Ovary (tissue), 10 donors: ENCODE measurements at places on chromosomes 2 and 18.

GRCh38 chr18:51092117-51092516 is 62.1 kb downstream of the SMAD4 start:
- no peak for DNase-seq

DNA sequence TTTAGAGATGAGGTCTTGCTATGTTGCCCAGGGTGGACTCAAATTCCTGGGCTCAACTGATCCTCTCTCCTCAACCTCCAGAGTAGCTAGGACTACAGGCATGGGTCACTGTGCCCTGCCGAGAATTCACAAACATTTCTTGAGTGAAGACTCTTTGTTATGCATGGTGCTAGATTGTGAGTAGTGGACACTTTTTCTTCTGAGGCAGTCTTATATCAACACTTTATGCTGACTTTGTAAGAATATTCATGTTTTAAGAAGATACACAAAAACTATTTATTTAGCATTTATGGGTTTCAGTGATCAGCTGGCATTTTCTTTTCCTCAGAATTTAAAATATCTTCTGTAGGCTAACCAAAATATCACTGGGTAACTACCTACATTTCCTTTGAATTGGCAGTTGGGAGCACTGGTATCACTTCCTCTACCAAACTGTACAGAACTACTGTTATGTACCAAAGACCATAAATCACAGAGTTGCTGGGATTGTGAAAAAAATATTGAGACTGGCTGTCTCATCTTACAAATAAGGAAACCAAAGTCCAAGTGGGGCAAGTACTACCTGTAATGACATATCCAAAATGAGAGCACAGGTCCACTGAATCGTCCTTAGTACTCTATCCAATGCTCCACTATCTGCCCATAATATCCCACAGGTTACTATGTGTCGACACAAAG is 34.0 kb downstream of the DOCK10 start:
- DNase-seq: no peak

GRCh38 chr2:144128130-144128746 is 391.7 kb downstream of the ZEB2 start:
- no peak for DNase-seq

GRCh38 chr2:121187351-121187981 is 97.5 kb downstream of the TFCP2L1 start:
- no peak for DNase-seq

DNA sequence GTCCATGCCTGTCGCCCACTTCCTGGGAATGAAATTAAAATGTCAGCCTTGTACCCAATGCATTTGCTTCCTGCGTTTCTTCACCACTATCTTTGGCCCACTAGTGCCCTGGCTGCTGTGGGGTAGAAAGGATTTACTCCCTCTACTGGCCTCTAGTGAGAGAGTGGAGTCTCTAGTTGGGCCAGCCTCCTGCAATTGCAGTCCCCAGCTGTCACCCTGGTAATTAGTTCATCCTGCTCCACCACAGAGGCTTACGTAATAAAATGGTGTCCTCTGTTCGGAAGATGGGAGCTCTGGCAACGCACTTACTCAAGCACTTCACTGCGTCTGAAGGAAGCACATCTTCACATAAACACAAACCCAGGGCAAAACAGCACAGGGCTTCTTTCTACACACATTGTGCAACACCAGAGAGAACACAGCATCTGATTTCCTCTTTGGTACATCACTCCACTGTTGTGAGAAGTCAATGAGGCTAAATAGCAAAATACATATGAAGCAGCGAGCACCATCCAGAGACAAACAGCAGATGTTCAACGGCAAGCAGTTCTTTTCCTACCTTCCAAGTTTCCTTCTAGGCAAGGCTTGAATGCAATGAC is 274.6 kb downstream of the LRATD1 start:
- no peak for DNase-seq

GRCh38 chr2:85737481-85737880 is 16.3 kb upstream of the ATOH8 start:
- peak; percentile 64 for DNase-seq

DNA sequence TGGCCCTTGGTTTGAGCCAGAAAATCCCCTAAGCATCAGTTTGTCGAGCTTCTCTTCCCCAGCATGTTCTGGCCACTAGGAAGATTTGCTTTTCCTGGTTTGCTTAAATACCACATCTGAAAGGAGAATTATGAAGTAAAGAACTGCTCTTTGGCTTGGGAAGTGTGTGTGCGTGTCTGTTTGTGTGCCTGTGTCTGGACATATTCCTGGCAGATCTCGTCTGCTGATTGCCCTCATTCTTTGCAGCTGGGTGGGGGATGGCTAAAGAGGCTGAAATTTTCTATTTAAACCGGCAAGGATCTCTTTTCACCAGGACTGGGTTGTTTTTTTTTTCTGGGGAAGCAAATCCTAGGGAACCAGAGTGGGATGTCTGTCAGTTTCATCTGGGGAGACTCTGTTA is 57.3 kb upstream of the MBOAT2 start:
- DNase-seq: no peak

- no peak for DNase-seq
Observed at GRCh38 chr2:142585785-142586184, 291.7 kb upstream of the KYNU start.
